Fibroblast of mammary gland (primary cell): ENCODE measurements at places on chromosomes 6 and 20.
A peak's percentile ranks its signal among the peaks of the same experiment; 100 is the strongest.

GRCh38 chr20:35284992-35285805, 627 bp upstream of the EIF6 start:
- no peak for DNase-seq

DNA sequence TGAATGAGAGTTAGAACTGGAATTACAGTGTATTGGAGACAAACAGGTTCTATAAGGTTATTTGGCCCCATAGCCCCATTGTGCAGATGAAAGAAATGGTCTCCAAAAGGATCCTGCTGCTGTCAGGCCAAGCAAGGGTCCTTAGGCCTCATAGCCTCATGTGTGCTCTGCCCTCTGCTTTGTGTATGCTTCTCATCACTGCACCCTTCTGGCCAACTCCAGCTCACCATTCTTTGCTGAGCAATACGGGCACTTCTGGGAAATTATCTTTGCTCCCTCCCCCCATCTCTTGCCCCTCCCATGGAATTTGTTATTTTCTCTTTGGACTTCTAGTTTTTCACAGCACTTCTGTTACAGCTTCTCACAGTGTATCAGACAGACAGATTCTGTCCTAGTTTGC, 298.8 kb downstream of the FOXA2 start:
- DNase-seq: no peak

DNA sequence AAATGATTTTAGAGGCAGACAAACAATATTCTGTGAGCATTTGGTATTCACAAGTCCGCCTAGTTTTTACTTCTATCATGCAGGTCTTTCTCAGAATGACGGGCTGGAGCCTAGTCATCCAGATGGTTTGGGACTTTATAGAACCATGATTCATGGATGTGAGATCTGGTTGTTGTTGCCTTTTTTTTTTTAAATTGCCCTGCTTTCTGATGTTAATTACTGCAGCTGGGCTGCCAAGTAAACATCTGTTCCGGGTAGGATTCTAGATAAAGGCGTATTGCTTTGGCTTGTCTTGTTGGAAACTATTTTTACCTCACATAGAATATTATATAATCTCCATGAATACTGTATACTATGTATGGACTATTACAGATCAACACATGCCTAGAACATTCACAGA, 58.1 kb downstream of the RNF217 start:
- peak; percentile 81 for DNase-seq

DNA sequence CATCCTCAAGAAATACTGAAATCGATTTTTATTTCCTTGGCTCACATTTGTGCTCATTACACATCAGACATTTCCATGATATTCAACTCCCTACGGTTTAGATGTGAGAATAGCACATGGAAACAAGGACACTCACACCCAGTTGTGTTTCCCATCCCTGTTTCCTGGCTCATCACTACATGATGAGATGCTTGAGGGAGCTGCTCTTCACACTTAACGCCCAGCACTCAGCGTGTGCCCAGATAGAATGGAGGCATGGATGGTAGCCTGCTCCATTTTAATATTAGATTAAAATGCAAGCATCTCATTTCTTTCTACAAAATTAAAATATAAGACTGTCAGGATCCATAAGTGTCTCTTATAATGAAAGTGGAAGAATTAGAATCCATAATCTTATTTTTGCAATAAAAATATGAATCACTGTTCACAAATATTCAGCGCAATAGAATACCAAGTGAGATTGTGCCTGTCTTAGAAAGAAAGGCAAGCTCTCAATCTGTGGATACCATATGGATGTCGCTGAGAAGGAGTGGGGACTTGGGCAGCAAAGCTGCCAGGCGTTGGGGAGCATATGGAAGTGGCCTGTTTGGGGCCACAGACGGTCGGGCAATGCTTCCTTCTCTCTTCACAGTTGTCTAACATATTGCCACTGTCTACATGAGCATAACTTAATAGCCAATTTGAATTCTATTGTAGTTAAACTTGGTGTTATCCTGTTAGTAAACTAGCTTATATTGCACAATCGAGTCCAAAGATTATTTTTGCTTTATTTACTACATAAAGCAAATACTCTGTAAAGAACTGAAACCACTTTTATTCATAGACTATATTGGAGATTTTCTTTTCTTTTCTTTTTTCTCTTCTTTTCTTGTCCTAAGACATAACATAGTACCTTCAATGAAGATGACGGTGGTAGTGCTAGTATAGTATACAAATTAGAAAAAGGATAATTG, 206.8 kb upstream of the QKI start:
- DNase-seq: no peak

DNA sequence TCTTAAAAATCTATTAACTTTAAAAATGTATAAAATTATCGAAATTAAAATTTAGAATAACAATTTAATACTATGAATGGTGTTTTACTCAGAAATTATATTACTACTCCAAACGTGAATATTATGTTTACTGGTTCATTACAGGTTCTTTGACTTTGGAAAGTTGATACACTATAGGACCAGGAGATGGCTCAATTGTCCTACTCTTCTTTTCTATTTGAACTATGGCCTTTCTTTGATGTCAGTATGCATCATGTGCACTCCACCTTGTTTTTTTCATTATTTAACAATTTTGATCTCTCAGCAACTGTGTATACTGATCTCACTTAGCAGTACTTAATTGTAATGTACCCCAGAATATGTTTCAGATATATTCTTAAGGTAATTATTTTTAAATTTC, 391.5 kb upstream of the MANEA start:
- no peak for DNase-seq

DNA sequence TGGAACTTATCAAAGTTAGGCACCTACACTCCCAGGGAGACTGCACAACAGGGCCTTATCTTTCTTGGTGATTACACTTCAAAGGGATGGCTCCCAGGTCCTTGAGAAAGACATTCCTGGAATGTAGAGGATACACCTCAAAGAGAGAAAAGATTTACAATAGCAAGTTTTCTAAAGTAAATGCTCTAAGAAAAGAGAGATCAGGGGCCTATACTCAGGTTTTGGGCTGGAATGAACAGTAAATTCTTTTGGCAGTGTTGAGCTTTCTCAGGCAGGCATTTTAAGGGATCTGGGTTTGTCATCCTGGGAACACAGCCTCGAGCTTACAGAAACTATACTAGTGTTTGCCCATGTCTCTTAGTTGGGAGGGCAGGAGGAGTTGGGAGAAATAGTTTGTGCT, 31.7 kb upstream of the ME1 start:
- DNase-seq: no peak

DNA sequence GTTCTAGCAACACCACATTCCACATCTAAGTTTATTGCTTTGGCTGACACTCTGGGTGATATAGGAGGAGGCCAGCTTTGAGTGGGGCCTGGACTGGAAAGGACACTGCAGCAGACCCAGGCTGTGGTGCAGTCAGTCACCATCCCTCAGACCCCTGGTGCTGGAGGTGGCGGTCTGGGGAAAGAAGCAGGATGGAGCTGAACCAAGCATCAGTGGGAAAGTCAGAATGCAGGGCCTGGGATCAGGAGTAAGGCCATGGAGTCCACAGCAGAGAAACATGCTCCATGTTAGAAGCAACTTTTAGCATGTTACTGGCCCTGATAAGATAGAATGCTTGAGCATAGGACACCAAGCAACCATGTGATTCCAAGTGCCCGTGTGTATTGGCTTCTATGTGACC, 5.9 kb downstream of the HLA-A start:
- DNase-seq: no peak

DNA sequence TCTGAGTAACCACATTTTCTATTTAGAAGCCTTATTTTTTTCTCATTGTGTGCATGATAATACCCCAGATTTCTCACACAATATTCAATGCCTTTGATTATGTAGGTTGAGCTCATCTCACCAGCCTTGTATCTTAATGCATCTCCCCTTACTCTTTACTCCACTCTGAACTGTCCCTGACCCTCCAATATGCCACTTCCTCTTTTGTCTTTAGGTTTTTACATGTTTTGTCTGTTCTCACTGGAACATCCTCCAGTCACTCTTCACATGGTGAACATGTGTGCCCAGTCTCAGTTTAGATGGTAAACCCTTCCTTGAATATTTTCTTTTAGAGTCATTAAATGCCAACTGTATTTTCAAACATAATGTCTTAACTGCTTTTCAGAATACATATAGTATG, 392.9 kb upstream of the IMPG1 start:
- DNase-seq: no peak

- no peak for DNase-seq
Measured at GRCh38 chr20:62523473-62524203, 47.8 kb upstream of the GATA5 start.

GRCh38 chr6:33000055-33000454, 9.3 kb downstream of the HLA-DOA start:
- no peak for DNase-seq

DNA sequence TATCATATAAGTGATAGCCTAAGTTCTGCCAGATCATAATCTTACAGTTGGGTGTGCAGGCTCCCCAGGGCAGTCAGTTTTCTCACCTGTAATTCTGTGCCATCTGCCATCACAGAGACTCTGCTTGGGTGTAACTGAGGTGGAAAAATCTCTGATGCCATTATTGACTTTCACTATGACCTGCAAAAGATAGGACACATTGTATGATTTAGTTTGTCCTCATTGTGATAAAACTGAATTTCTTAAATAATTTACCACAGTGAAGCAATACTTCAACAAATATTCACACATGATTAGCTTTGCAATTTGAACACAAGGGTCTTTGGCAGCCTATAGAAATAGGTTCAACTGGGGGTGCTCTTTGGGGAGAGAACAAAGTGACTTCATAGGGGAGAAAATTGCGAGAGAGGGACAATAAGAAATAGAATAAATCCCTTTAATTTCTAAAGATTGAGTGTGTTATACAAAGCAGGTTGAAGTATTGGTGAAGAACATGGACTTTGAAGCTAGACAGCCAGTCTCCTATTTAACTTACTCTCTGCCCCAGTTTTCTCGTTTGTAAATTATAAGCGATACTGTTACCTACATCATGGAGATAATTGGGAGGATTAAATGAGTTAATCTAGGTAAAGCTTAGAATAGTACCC, 27.3 kb downstream of the FAM229B start:
- DNase-seq: no peak

GRCh38 chr6:143880412-143880811, 16.1 kb downstream of the ZC2HC1B start:
- no peak for DNase-seq
